ENCODE measurements at places on chromosomes 4 and X.
A peak's percentile ranks its signal among the peaks of the same experiment; 100 is the strongest.

- peak; percentile 42 for DNase-seq
These were observed 51.3 kb upstream of the NFKB1 start for GRCh38 chr4:102449751-102450352.

DNA sequence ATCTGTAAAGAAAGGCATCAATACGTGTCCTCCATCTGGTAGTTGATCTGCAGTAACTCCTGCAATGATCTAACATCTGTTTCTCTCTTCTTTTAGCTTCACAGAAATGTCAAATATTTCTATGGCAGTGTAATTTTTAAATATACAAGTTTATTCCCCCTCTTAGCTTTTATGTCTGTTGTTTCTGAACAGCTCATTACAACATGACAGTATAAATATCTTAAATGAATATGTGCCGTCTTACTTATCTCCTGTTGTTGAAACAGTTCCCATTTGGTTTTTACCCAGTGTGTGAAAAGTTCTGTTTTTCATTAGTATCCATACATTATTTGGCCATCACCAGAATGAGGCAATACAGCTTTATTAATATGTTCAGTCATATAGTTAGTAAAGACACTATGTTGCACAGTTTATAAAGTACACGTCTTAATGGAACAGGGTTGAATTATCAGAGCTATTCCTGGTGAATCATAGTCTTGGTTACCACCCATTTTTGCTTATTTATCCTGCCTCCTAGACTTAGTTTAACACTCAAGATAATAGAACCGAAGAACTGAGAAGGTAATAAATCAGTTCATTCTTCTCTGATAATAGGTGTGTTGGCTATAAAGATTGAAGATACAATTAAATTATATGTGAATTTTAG, 321.6 kb downstream of the TENM3 start:
- no peak for DNase-seq

GRCh38 chr4:24604558-24605214, 20.3 kb upstream of the DHX15 start:
- no peak for DNase-seq

DNA sequence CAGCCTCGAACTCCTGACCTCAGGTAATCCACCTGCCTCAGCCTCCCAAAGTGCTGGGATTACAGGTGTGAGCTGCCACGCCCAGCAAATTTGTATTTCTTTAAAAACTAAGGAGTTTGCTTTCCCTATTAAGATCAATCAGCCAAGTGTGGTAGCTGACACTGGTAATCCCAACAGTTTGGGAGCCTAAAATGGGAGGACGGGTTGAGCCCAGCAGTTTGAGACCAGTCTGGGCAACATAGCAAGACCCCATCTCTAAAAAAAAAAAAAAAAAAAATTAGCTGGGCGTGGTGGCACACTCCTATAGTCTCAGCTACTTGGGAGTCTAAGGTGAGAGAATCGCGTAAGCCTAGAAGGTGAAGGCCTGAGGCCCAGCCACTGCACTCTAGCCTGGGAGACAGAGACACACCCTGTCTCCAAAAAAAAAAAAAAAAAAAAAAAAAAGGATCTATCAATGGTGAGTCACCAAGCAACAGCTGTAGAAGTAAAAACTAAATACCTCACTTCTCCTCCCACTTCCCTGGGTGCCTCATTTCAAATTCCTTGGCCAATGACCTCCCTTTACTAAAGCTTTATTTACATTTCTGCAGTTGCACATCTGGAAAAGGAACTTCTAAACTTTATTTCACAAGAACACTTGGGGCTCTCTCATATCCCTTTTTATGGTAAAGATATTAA, 54.5 kb downstream of the LDB2 start:
- no peak for DNase-seq

DNA sequence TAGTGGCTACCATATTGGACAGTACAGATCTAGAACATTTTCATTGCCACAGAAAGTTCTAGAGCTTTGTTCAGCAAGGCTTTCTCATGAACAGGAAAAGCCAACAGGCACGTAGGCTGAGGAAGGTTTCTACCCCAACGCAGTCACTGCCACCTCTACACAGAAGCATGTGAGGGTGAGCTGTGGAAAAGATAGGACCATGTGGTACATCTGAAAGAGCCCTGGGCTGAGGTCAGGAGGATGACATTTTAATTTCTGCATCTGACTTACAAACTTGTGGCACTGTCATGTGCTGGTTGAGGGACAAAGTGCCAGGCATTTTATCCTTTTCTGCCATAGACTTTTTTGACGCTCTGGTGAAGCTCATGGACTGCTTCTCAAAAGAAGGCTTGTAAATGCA, 454.2 kb downstream of the BCOR start:
- DNase-seq = no peak

GRCh38 chr4:142817442-142817841, 28.7 kb downstream of the INPP4B start:
- peak; percentile 26 for DNase-seq

DNA sequence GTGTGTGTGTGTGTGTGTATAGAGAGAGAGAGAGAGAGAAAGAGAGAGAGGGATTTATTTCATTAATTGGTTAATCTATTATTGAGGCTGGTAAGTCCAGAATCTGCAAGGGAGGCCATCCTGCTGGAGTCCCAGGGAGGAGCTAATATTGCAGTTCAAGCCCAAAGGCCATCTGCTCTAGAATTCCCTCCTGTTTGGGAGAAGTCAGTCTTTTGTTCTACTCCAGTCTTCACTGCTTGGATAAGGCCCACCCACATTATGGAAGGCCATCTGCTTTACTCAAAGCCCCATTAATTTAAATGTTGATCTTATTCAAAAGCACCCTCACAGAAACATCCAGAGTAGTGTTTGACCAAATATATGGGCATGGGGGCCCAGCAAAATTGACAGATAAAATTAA, 317.5 kb upstream of the RASGEF1B start:
- DNase-seq = no peak

GRCh38 chrX:134868771-134869495, 121.9 kb upstream of the SMIM10 start:
- DNase-seq = no peak

- DNase-seq = no peak
These were observed 2.6 kb upstream of the FGF16 start for GRCh38 chrX:77444545-77444944.

DNA sequence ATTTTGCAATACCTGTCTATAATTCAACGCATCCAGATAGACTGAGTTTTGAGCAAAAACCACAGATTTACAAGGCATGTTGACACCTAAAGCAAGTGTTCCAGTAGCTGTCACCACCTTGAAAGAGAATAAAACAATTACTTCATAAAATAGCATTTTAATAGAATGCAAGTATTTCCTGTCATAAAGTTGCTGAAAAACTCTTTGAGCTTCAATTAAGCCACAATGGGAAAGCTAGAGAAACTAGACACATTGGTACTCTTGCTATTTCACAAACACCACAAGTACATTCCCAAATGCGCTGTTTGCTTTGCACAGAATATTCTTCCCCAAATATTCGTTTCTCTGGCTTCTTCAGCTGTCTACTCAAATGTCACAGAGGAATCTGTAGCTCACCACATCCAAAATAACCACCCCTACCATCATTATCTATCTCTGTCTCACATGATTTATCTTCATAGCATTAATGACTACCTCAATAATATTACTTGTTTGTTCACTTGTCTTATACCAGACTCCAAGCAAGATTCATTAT, 70.3 kb downstream of the DDX60 start:
- no peak for DNase-seq

GRCh38 chrX:71606536-71607216, 11.6 kb downstream of the CXCR3 start:
- no peak for DNase-seq

DNA sequence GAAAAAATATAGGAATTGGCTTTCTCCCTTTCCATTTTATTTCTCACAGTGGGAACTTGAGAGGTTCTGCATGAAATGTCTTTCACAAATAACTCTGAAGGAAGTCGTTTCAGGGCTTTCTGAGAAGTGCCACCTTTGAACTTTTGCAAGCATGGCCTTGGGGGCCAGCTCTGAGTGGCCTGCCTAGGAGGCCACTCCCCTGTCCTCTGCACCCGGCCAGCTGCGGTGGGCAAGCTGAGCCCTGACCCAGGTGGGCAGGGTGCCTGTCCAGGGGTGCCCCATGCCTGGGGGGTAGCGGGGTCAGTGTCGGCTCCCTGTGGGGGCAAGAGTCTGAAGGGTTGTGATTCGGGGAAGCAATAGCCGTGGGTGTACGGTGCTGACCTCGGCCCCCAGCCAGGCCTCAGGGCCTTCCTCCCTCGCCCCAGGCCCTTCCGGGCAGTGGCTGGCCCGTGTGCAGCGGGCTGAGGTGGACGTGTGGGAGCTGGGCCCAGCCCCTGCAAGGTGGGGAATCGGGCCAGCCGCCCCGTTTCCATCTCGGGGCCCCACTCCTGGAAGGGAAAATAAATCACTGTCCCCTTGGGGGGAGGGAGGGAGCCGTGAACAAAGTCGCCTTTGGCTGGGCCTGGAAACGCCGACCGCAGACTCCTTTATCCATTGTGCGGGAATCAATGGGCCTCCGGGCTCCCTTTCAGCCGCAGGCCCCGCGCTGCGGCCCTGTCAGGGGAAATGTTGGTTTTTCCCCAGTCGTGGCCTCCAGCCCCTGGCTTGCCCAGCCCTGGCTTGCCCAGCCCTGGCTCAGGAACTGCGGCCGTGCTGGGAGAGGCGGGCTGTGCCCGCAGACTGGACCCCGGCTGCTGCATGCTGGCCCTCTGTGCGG, 3.1 kb downstream of the FGFRL1 start:
- no peak for DNase-seq

GRCh38 chrX:48910926-48911411, 477 bp downstream of the SLC35A2 start:
- no peak for DNase-seq

GRCh38 chr4:29983890-29984289, 736.3 kb upstream of the PCDH7 start:
- DNase-seq = no peak

- no peak for DNase-seq
These were observed 159.7 kb downstream of the SH2D1A start for GRCh38 chrX:124506066-124506465.
